Activated CD8-positive, alpha-beta memory T cell treated with anti-CD3 and anti-CD28 coated beads for 24 hours (primary cell): ENCODE measurements at places on chromosomes 6 and 20.

DNA sequence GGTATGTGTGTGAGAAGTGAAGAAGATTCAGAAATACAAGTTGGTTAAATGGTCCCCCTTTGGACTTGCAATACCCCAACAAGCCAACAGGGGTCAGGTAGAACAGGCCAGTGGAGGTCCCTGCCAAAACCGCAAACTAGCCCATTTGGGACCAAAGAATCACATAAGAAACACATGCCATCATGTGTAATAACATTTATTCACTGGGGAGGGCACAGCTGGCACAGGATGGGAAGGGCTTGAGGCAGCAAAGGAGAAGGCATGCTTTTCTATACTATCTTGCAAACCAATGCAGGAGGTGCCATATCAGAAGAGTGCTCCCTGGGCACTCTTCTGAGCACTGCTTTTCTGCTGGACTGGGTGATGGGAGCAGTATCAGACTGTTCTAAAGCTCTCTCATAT lies 116.1 kb upstream of the TRAF3IP2 start:
- peak; percentile 73 for DNase-seq

GRCh38 chr6:169824021-169824420 lies 72.6 kb downstream of the ERMARD start:
- no peak for DNase-seq

GRCh38 chr6:6332811-6333244 lies 12.4 kb upstream of the F13A1 start:
- no peak for DNase-seq

DNA sequence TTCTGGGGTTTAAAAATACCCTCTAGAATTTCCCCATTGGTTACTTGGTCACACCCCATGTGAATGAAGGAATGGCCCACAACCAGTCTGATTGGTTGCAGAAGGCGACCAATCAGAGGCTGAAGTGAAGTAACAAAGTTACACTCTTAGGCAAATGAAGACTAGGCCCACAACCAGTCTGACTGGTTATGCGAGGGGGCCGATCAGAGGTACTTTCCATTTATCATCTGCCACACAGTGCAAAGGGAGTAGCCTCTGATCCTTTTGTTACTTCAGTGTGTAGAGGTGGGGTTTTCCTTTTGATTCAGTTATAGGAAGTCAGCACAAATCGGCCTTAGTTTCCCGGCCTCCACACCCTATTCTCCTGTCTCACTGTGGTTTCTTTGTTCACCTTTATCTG lies 61.2 kb upstream of the SGK1 start:
- DNase-seq, result no peak

DNA sequence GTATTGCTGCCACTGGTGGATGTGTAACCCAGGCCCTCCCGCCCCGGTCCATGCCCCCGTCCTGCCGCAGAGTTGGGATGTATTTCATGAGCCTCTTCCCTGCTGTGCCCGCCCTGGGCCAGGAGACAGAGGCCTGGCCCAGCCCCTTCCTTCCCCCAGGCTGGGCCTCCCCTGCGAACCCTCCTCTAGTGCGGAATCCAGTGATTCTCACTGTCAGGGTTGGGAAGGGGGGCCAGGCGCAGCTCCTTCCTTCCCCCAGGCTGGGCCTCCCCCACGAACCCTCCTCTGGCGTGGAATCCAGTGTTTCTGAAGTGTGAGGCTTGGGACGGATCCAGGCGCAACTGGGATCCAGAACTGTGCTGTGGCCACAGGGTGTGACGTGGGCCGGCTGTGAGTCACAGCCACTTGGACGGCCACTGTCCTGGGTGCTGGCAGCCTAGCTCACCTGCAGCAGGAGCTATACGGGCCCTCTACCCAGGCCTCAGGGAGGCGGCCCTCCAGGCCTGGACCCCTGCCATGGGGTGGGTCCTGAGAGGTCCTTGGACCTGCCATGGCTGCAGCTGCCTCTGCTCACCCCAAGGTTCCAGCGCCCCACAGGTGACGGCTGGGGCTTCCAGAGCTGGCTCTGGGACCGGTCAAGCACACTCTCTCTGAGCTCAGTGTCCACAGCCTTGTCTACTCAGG lies 28.3 kb downstream of the COL20A1 start:
- no peak for DNase-seq

DNA sequence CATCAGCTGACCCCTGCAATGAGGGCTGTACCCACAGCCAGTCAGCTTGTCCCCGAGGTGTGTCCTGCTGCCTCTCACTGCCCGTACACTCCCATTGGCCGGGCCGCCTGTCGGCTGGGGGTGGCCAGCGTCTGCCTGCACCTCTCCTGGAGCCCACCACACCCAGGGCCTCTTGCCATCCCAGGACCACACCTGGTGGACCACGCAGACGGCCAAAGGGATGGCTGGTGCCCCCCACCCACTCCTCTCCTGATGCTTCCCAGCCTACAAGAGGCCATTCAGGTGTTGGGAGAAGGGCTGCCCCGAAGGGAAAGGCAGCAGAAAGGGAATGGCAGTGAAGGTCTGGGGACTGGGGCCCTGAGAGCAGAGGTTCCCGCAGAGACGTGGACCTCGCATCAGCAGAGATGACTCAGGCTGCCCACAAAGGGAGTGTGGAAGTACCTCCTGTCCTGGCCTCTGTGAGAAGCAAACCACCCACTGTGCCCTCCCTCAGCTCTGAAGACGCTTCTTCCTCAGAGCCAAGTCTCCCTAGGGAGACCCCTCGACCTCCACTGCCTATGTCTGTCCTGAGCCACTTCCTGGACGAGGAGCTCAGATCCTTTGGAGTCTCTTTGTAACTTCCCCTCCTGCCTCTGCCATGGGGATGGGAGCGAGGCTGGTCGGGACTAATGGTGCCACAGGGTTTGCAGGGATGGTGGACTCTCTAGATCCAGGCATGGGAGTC lies 60.9 kb downstream of the PYGB start:
- no peak for DNase-seq

- DNase-seq, result no peak
Measured at GRCh38 chr20:16821211-16822089, 73.3 kb downstream of the OTOR start.

GRCh38 chr20:13991311-13991710 lies 897 bp upstream of the SEL1L2 start:
- no peak for DNase-seq

- no peak for DNase-seq
Measured at GRCh38 chr6:136717716-136717990, 74.6 kb downstream of the MAP3K5 start.

DNA sequence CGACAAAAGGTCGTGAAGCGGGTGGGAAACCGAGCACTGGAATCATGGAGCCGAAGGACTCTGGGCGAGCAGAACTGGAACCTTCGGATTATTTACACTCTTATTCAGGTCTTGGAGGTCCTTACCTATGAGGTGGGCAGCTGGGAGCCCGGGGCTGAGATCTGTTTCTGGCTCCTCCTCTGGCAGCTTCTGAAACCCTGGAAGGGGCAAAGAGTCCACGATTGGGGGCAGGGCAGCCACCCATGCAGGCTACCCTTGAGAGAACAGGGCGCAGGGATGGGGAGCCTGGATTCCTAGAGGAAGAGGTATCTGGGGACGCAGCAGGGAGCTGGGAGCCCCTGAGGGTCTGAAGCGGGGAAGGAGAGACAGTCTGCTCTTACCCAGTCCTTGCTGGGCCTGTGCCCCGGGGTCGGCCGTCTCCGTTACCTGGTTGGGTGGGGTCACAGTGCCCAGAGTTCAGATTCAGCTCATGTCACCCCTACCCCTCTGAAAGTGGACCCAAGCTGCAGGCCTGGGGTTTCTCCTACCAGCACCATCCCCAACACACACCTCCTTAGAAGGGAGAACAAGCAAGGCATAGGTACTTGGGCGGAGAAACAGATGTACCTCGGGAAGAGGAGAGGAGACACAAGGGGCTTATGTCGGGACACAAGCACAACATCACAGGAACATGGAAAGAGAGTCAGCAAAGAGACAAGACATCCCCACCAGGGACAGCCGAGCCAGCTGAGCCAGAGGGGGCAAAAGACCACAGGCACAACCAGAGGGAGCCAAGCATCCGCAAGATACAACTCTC lies 592 bp downstream of the LTB start:
- peak; percentile 80 for DNase-seq

DNA sequence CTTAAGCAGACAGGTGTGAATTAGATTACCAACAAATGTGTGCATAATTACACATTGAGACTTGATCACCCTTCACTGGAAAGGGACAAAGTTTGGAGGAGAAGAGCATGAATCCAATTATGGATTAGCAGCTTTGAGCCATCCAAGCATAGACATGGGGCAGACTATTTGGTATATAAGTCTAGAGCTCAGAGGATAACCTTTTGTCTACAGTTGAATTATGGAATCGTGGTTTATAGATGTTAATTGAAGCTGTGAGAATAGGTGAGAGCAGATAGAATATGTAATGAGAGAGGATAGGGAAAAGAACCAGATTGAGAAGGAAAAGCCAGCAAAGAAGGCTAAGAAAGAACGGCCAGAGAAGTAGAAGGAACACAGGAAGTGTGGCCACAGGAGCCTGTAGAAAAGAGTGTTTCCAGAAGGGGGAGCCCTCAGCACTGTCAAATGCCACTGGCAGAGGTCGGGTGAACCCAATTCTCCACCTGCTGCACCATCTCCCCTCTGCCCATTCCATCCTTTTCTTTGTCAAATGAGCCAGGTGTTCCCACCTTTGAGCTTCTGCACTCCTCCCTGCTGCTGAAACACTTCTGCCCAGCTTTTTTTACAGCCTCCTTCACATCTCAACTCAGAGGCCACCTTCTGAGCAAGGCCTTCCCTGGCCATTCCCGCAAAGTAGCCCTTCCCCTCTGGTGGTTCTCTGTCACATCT lies 7.3 kb downstream of the DNTTIP1 start:
- peak; percentile 75 for DNase-seq

DNA sequence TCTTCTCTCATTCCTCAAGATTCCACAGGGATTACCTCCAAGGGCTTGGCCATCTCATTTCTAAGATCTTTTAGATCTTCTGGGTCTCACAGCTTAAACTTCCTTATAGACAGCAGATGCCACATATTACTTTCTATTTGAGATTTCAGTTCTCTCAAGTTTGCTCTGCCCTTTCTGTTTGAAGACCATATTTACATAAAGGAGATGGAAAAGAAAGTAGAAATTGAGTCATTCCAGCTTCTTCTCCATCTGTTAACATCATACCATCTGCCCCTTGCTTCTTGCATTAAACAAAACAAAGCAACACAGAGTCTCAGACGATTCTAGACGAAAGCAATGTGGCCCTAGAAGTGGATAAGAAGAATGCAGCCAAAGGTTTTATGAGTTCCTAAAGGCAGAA lies 203.4 kb downstream of the TTLL2 start:
- no peak for DNase-seq

- DNase-seq, result no peak
Measured at GRCh38 chr6:56949925-56950495, 4.9 kb upstream of the BEND6 start.

DNA sequence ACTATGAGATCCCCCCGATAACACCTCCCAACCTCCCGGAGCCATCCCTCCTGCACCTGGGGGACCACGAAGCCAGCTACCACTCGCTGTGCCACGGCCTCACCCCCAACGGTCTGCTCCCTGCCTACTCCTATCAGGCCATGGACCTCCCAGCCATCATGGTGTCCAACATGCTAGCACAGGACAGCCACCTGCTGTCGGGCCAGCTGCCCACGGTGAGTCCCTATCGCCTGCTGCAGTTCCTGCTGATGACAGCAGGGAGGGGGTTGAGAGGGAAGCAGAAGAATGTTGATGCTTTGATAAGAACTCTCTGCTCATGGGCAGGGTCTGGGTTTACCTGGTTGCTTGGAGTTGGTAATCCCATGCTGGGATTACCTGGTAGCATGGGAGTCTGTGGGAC lies 91.9 kb downstream of the TOX2 start:
- no peak for DNase-seq
